ENCODE measurements at places on chromosomes 12 and 14.

DNA sequence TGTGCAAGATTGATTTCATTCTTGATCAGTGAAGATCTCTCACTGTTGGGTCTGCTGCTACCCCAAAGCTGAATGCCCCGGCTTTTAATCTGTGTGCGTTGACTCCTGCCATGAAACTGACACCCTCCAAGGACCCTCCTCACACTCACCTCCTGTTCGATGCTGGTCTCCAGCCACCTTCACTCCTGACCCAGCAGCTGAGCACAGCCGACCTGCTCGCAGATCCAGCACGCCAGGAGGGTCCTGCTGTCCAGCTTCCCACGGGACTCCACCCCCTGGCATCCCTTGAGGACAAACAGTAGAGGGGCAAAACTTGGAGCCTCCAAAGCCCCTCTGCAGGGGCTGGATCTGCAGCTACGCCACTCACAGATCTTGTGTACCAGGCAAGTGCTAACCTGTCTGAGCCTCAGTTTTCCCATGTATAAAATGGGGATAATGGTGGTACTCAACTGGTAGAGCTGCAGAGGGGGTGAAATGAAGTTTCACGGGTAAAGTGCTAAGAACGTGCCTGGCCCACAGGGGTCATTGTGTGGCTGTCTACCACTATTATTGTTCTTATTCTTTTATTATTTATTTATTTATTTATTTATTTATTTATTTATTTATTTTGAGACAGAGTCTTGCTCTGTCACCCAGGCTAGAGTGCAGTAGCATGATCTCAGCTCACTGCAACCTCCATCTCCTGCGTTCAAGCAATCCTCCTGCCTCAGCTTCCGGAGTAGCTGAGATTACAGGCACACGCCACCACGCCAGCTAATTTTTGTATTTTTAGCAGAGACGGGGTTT is 178.0 kb downstream of the PHETA1 start:
- no peak for DNase-seq

DNA sequence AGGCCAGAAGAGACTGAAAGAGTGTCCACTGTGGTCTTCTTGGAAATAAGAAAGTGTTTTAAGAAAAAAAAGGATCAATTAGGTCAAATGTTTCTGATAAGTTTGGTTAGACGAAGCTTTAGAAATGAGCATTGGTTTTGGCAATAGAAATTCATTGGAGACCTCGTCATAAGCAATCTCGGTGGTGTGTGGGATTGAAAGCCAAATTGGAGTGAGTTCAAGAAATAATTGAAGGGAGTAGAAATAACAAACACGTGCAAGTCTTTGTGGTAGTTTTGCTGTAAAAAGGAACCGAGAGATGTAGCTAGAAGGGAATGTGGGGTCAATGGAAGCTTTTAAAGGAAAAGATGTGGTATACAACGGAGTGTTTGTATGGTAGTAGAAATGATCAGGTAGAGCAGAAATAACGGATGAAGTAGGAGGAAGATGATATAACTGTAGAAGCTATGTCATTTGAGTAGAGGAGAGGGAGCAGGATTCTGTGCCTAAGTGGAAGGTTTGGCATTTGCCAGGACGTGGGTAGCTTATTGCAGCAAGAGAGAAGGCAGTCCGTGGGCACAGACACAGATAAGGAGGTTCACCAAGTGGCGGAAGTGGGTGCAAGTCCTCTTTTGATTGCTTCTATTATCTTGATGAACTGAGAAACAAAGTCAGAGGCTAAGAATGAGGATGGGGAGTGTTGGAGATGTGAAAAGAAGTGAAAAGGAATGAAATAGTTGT is 146.2 kb downstream of the DACT1 start:
- no peak for DNase-seq

DNA sequence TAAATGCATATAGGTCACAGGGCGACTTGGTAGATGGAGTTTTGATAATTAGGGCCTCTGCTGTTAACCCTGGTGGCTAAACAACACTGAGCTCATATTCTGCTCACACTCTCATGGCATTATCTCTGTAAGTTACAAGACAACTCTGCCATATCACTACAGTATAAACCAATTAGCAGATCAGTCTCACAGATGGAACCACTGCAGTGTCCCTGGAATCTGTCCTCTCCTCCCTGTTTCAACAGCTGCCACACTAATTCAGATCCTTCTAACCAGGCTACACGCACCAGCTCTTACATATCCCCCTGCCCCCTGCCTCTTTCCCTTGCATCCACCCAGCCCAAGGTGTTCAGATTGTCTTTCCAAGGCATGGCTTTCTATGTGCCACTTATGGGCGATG is 161.0 kb upstream of the RMST start:
- no peak for DNase-seq

DNA sequence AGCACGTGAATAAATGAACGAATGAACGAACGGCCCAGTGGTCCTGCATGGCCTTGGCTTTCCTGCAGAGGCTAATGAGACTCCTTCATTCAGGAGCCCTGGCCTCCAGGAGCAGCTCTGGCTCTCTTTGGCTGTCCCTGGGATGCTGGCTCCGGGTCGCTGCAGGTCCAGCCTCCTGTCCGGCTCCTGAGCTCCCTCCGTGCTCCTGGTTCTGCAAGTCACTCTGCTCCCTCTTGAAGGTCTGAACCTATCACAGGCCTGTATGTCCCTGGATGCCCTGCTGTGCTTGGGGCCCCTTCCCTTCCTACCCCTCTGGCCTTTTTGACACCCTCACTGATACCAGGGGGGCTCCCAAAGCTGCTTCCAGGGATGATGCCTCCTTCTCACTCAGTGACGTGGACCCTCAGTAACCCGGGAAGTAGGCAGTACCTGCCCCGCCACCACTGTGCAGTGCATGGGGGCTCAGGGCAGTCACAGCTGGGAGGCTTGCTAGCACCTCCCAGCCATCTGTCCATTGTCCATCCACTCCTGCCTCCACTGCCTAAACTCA is 133.7 kb upstream of the C14orf180 start:
- no peak for DNase-seq

DNA sequence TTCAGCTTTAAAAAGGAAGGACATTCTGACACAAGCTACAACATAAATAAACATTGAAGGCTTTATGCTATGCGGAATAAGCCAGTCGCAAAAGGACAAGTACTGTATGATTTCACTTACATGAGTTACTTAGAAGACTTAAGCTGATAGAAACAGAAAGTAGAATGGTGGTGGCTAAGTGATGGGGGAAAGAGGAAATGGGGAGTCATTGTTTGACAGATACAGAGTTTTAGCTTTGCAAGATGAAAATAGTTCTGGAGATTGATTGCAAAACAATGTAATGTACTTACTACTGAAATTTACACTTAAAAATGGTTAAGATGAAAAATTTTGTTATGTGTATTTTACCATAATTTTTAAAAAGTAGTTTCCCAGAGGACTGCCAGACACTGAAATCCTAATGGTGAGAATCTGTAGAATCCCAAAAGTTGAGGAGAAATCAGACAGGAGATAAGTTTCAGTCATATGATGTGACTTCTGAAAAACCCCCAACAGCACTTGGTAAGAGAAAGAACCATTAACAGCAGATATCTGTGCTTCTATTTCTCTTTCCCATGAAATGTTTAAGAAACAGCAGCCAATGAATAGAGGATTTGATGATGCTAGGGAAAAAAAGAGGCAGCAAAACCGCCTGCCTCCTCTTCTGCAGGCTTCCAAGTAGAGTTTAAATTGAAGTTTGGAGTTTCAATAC is 16.6 kb upstream of the CLEC2A start:
- DNase-seq, result no peak

- no peak for DNase-seq
These were observed 155.5 kb downstream of the SYT1 start for GRCh38 chr12:79020106-79020505.

DNA sequence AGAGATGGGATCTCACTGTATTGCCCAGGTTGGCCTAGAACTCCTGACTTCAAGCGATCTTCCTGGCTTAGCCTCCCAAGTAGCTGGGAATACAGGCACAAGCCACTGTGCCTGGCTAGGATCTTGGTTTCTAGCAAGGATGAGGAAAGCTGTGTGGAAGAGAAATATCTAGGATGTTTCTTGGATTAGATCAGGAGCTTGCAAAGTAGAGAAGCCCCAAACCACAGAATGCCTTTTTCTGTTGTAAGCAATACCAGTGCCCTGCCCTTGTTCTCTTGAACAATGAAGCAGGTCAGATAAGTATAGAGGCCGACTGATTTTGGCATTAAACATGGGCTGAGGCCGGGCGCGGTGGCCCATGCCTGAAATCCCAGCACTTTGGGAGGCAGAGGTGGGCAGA is 44.3 kb upstream of the STRN3 start:
- DNase-seq, result no peak

DNA sequence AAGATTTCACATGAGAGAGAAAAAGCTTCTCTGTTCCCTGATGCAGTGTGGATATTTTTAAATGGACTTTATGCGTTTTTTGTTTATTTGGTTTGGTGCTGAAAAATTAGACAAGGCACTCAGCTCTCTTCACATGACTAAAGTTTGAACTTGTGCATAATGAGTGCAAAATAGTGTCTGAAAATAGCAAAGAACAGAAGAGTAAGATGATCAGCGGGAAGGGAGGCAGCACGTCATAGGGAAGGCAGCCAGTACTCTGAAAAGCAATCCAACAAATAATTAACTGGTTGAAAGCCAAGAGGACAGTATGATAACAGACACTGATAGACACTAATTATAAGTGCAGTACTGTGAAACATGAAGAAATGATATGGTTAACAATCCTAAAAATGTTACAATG is 46.6 kb upstream of the CDKN3 start:
- no peak for DNase-seq

GRCh38 chr12:52084491-52085231 is 5.2 kb downstream of the SMIM41 start:
- DNase-seq, result no peak

- no peak for DNase-seq
These were observed 18.5 kb upstream of the KRT80 start for GRCh38 chr12:52210186-52210924.

DNA sequence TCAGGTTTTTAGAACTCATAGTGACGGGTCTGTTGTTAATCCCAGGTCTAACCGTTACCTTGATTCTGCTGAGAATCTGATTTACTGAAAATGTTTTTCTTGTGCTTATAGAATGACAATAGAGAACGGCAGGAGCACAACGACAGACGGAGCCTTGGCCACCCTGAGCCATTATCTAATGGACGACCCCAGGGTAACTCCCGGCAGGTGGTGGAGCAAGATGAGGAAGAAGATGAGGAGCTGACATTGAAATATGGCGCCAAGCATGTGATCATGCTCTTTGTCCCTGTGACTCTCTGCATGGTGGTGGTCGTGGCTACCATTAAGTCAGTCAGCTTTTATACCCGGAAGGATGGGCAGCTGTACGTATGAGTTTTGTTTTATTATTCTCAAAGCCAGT is 34.4 kb downstream of the PSEN1 start:
- DNase-seq, result no peak

- no peak for DNase-seq
These were observed 25.4 kb downstream of the UTP20 start for GRCh38 chr12:101305226-101305779.

DNA sequence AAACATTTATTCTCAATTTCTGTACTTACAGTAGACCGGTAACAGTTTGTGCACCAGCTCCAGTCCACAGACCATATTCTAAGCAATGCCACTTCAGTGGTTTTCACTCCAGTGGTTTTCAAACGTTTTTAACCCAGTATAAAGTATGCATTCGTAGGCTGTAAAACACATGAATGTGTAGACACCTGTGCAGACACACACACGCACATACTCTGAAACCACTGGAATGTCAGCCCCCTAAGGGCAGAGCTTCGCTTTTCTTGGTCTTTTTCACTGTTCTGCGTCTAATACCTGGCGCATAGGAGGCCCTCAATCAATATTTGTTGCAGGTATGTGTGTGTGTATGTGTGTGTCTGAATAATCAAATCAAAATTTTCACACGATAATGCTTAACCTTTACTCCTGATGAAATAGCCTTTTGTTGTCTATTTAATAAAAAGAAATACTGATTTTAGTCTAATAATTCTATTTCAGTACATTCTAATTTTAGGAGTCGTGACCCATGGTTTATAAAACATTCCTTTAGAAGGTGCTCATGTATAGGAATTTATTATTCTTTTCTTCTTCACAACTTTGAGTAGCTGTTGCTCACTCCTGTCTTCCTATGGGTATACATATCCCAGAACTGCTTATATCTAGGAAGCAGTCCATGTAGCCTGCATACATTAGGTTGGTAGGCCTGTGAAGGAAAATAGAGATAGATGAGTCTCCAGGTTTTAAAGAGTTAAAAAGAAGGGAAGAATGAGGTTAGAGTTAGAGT is 73.6 kb upstream of the REP15 start:
- no peak for DNase-seq

DNA sequence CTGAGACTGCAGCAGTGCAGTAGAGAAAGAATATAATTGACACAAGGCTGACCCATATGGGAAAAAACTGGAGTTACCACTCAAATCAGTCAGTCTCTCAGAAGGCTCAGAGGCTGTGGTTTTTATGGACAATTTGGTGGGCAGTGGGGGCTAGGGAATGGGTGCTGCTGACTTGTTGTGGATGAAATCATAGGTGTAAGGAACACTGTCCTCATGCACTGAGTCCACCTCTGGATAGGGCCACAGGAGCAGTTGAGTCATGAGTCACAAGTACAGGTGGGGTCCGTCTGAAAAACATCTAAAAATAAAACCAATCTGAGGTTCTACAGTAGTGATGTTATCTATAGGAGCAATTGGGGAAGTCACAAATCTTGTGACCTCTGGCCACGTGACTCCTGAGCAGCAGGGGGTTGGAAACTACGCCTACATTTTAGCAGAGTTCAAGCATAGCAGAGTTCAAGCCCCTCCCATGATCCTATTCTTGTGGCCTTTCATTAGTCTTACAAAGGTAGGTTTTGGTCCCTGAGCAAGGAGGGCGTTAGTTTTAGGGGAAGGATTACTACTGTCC is 18.1 kb upstream of the SGPP1 start:
- no peak for DNase-seq

GRCh38 chr12:39127401-39127800 is 222.0 kb upstream of the CPNE8 start:
- DNase-seq, result no peak

DNA sequence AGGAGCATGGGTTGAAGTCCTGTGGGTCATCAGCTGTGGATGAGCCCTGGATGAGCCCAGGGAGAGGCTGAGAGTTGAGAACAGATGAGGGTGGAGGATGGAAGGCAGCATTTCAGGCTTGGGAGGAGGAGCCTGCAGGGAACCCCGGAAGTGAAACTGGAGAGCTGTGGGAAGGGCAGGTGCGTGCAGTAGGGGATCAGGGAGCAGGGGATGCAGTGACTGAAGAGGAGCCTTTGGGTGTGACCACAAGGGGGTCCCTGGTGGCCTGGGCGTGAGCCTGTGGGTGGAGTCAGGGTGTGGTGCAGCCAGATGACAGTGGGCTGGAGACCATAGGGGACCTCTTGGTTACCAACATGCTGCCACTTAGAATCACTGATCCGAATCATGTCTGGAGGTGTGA is 115.5 kb downstream of the PAPOLA start:
- no peak for DNase-seq

Data from GF-D8 (cell line).